Psoas muscle (tissue), 8 donors: ENCODE measurements at places on chromosomes 12 and 14.

- DNase-seq = no peak
These were observed 18.4 kb downstream of the ZFC3H1 start for GRCh38 chr12:71645268-71645667.

GRCh38 chr12:55703288-55703687, 4.4 kb downstream of the ITGA7 start:
- DNase-seq = peak; percentile 92

- no peak for DNase-seq
These were observed 3.8 kb downstream of the SOAT2 start for GRCh38 chr12:53107122-53107521.

- DNase-seq = no peak
These were observed 91.5 kb downstream of the APAF1 start for GRCh38 chr12:98736352-98737321.
